ENCODE measurements at places on chromosomes 16 and 17.

DNA sequence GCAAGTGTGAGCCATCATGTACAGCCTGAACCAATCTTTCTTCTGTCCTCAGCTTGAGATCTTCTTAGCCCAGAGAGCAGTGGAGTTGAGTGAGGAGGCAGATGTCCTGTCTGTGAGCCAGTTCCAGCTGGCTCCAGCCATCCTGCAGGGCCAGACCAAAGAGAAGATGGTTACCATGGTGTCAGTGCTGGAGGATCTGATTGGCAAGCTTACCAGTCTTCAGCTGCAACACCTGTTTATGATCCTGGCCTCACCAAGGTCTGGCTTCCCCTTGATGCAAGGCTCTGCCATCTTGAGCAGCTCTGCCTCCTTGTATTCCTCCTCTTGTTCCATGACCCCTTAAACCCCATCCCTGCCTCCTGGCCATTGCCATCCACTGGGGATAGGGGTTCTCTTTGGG is 9.6 kb downstream of the CDK5RAP3 start:
- DNase-seq = no peak

GRCh38 chr17:59634632-59635541 is 15.2 kb downstream of the CLTC start:
- no peak for DNase-seq

DNA sequence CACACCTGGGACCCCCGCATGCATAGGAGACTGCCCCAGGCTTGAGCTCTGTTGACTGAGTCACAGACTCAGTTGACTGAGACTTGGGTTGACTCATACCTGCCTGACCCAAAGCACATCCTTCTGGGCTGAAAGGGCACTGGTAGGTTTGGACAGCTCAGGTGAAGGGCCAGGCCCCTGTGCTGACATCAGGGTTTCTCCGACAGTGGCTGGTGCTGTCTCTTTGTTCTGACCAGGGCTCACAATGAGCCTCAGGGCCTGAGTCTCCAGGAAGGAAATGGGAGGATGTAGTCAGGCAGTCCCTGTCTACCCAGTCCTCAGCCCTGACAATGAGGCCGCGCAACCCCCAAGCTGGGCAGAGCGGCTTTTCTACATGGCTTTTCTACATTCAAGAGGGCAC is 6.5 kb downstream of the SPNS2 start:
- DNase-seq = no peak

- no peak for DNase-seq
Measured at GRCh38 chr17:60819447-60820130, 141.9 kb downstream of the BCAS3 start.

DNA sequence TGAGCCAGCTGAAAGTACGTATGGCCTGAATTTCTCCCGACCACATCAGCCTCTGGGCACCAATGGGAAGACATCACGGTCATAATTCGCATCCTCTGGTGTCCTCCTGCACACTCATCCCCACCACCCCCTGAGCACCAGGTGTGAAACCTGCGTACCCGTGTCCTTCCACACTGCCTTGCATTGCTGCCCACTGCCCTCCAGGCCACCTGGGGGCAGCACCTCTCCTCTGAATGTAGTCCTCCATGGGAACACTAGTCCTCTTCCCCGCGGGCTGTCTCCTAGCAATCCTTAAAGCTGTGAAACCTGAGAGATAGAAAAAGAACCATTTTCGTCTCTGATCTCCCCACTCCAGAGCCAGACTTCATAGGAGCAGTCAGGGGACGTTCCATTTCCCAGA is 125.5 kb downstream of the ZNF18 start:
- no peak for DNase-seq

- DNase-seq = peak; percentile 30
Measured at GRCh38 chr17:17723354-17724261, 42.4 kb downstream of the RAI1 start.

- peak; percentile 80 for DNase-seq
Measured at GRCh38 chr17:68172461-68172954, 75.3 kb upstream of the AMZ2 start.

- no peak for DNase-seq
Measured at GRCh38 chr16:46839986-46840443, 9.0 kb upstream of the C16orf87 start.

DNA sequence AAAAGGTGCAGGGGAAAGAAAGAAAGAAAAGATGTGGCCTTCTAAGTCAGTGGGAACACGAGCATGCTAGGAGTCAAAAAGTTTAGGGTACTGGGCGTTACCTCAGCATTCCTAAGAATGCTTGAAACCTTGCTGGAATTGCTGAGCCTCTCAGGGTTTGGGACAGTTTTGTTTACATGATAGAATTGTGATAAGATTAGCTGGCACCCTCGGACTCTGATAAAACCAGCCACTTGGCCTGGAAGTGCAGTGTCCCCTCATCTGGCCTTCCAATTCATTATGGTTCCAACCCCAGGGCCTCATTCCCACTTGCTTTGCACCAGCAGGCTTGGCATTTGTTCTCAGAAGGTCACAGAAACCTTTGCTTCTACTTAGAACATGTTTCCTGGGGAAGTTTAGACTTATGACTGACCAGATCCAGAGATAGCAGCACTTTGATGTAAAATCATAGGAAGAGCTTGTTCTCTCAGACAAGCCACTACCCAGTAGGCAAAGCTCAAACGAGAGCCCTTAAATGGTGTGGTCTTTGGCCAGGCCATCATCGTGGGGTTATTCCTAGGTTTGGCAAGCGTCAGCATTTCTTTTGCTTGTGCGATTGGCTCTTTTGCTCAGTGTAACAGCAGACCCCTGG is 8.0 kb downstream of the SGF29 start:
- DNase-seq = no peak

DNA sequence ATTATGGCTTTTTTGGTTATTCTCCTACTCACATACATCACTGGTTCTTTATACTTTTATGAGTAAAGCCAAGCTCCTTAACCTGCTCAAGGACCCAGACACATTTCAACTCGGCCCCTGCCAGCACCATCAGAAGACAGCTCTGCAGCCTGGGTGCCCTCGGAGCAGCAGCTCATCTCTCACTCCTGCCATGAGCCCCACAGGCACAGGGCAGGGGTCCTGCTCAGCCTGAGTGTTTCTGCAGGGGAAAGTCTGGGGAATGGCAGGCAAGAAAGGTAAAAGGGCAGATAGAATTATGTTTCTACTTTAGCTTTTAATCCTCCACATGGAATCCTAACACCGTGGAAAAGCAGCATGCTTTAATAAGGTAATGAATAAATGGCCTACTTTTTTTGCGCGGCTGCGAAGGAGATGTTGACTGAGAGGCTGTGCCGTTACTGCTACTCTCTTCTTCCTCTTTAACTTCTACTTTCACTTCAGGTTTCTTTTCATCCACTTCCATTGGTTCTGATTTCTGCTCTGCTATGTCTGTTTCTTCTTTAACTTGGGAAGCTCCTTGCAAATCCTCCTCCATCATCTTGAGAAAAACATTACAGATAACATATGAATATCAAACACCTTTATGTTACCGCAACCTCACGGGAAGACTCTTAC is 50.1 kb upstream of the TRAP1 start:
- no peak for DNase-seq
